GM13976 (cell line): ENCODE measurements at places on chromosomes 4 and X.

DNA sequence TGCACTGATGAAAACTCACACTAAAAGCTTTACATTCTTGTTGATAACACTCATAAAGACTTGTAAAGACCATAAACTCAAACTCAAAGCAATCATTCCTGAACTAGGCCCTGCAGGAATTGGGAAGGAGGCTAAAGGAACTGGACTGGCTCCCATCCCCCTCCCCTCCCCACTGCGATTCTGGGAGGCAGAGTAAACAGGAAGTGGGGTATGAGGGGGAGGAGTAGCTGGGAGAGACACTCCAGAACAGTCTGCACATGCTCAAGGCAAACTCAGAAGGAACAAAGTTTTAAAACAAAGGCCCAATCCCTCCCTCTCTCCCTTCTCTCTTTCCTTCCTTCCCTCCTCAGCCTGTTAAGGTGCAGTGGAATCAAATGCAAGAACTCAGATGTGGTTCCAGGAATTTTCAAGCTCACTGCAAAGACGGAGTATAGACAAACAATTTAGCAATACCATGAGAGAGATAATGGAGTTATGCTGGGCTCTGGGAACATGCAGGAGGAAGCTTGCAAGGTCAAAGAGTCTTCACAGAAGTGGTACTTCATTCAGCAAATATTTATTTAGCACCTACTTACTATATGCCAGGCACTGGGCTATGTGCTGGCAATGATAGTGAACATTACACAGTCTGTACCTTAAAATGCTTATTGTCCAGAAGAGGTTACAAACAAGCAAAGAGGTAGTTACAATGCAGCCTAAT, 15.9 kb downstream of the MID1IP1 start:
- DNase-seq = no peak

DNA sequence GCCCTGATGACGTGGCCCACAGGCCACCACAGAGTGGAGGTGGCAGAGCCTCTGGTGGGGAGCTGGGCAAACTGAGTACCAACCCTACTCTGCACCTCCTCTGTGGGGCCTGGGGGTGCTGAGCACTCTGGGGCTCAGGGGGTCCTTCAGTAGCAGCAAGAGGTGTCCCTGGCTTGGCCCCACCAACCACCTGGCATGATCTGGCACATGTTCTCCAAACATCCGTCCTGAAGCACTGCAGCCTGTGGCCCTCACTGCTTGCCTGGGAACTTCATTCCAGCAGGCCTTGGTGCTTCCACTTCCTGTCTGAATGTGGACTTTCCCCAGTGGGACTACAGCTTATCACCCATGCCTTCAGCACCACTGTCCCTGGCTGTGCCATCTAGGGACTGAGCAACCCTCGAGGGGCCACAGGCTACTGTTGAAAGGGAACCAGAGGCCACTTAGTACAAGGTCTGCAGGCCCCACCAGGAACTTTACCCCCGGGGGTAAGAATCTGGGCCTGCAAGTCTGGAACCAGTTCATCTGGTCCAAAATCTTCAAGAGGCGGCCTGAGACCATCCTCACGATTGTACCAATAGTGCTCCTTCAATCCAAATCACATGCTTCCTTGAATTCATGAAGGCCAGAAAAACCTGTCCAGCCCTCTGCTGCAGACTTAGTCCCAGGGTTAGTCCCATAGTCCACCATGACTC, 13.2 kb downstream of the TNIP2 start:
- no peak for DNase-seq

GRCh38 chr4:2289955-2290333, 28.0 kb upstream of the MXD4 start:
- DNase-seq = no peak

- no peak for DNase-seq
Observed at GRCh38 chr4:89368861-89369260, 61.3 kb upstream of the GPRIN3 start.

DNA sequence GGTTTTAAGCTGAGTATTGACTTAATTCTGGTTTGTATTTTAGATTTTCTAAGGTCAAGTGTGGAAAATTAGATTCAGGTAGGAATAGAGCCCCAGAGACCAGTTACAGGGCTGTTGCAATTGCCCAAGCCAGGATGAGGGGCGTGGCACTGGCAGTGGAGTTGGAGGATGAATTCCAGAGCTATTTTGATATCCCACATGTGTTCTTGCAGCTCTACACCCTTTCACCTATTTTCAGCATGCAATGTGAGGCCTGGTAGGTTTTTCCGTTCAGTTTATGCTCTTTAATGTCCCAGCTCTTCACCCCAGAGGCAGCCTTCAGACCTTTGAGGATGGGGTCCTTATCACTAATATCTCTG, 17.9 kb upstream of the OGT start:
- DNase-seq = no peak

DNA sequence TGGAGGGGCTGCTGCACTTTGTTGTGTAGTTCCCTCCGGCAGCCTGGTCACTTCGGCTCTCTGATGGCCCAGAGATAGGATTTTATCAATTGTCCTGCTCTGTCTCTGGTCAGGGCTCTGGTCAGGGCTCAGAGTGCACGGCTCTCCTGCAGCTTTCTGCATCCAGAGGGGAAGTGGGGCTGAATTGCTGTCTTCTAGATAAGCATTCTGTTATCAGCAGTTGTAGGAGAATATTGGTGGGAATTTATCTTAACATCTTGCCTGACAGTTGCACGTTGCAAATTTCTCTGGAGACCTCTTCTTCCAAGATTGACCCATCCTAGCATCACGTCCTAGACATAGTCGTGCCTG, 62.8 kb downstream of the FAM193A start:
- DNase-seq = no peak

GRCh38 chrX:39335513-39336235, 534.4 kb downstream of the MID1IP1 start:
- no peak for DNase-seq

GRCh38 chr4:88659890-88660208, 37.8 kb downstream of the NAP1L5 start:
- DNase-seq = no peak

DNA sequence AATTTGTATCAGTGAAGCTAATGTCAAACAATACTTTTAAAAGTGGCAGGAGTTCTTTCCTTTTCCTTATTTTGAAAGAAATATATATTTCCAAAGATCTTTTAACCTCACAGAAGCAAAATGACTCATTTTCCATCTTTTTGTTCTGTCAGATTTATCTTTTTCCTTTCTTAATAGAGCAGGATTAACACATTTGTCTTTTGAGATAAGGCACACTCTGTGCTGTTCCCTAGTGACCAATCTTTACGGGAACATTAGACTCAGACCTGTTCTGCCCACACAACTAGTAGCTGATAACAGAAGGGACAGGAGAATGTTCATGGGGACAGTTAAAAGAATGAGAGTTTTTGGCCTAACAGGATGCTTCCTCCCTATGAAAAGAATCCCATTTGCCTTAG, 381.2 kb downstream of the STPG2 start:
- DNase-seq = no peak

DNA sequence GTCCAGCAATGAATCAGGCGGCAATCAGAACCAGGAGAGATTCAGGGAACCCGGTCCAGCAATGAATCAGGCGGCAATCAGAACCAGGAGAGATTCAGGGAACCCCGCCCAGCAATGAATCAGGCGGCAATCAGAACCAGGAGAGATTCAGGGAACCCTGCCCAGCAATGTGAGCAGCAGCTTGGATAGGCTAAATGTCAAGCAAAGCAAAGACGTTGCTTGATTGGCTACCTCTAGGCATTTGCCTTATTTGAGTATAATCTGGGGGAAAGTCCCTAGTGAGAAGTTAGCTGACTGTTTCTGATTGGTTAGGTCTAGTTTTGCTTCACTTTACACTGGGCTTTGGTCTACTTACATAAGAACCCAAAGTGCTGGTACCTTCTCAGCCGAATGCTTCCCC, 1212.2 kb upstream of the TENM3 start:
- no peak for DNase-seq

GRCh38 chr4:26061248-26061986, 147.4 kb downstream of the SMIM20 start:
- DNase-seq = peak; percentile 68

GRCh38 chr4:123787512-123788080, 391.0 kb downstream of the SPRY1 start:
- no peak for DNase-seq

DNA sequence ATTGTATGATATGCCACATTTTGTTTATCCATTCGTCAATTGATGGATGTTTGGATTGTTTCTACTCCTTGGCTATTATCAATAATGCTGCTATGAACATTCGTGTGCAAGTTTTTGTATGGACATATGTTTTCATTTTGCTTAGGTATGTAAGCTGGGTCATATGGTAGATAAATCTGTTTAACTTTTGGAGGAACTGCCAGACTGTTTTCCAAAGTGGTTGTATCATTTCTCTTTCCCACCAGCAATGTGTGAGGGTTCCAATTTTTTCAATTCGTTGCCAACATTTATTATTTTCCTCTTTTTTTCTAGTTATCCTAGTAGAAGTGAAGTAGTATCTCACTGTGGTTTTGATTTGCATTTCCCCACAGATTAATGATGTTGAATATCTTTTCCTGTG, 71.8 kb downstream of the DIAPH2 start:
- no peak for DNase-seq
